ENCODE measurements at places on chromosomes 4 and X. TPM values are rescaled to one million over a fixed set of nuclear protein-coding genes. Genes with fewer than 3 reads are reported as not detected.

The MAGED4B gene
- not detected for polyA plus RNA-seq

The MAGEA4 gene
- polyA plus RNA-seq = not detected

The USP51 gene
- polyA plus RNA-seq = 4.0 TPM

The HTRA3 gene
- 43.2 TPM for polyA plus RNA-seq

GRCh38 chrX:110175146-110175545, 142.7 kb downstream of the AMMECR1 start:
- DNase-seq = no peak

DNA sequence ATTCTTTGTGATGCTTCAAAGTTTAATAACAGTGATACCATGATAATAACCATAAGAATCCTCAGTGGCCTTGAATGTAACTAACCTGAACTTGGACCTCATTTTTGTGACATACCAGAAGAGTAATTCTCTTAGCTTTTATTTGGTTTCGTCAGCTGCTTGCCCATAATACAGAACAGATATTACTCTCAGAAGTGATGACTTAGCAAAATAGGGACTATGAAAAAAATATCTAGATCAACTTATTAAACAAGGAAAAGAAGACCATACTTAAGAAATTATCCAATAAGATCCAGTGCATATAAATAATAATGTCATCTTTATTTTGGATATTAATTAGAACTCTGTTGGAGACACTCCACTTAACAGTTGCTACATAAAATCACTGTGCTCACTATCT, 236.9 kb upstream of the GPC4 start:
- DNase-seq = no peak

Measured in muscle of arm (tissue), 14 donors.